Neural crest cell (in vitro differentiated cells): ENCODE measurements at places on chromosomes 4 and X.
A peak's percentile ranks its signal among the peaks of the same experiment; 100 is the strongest.

- DNase-seq, result no peak
Measured at GRCh38 chrX:118802857-118803256, 20.8 kb upstream of the ZCCHC12 start.

DNA sequence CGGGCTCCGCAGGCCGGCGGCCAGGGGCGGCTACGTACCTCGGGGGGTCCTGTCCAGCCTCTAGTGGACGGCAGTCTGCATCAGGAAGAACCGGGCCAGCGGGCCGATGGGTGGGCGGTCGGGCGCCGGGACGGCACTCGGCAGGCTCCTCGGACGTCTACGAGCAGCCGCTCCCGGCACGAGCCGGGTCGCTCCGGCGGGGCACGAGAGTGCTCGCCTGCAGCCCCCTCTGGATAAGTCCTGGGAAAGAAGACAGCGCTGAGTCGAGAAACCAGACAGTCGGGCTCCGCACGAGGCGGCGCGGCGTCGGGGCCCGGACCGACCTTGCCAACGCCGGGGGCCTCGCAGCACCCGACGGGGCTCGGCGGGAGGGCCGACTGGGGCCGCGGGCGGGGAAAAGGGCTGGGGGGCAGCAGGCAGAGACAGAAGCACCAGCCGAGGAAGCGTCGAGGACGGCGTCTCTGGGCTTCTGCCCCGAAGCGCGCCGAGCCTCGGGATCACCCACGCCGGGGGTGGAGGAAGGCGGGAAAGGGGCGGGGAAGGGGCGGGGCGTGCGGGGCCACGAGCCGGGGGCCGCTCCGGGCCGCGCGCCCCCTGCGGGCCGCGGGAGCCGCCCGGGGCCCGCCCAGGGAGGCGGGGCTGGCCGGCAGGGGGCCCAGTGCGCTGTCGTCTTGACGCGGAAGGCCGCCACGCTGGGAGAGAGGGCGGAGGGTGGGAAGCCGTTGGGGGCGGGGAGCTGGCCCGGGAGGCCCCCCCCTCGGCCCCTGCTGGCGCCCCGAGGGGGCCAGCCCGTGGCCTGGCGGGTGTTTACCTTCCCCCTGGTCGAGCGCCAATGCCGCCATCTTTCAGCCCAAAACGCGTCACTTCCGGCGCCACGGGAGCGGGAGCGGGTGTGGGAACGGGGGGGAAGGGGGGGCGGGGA, 1.9 kb downstream of the KLHL15 start:
- DNase-seq, result peak; percentile 84

DNA sequence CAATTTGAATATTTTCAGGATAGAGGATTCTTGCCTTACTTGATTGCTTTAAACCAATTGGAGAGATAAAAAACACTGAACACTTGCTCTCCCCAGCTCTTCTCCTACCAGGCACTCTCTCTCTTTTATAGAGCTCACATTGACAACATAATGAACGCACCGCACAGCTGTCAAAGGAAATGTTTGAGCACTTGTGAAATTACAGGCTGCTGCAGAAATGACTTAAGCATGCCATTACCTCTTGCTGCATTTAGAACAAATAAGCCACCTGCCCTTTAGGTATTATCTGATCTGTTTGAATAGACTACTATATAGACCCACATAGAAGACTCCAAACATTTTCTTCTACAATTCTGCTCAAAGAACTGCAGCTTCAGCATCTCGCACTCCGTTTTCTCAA, 227.7 kb downstream of the C4orf33 start:
- DNase-seq, result no peak

GRCh38 chr4:6200011-6200921, at the start of gene JAKMIP1:
TSS of gene JAKMIP1 (minus strand) at chr4:6200549. CDS start at chr4:6112850, 87,699 bp downstream.
- DNase-seq, result peak; percentile 96

DNA sequence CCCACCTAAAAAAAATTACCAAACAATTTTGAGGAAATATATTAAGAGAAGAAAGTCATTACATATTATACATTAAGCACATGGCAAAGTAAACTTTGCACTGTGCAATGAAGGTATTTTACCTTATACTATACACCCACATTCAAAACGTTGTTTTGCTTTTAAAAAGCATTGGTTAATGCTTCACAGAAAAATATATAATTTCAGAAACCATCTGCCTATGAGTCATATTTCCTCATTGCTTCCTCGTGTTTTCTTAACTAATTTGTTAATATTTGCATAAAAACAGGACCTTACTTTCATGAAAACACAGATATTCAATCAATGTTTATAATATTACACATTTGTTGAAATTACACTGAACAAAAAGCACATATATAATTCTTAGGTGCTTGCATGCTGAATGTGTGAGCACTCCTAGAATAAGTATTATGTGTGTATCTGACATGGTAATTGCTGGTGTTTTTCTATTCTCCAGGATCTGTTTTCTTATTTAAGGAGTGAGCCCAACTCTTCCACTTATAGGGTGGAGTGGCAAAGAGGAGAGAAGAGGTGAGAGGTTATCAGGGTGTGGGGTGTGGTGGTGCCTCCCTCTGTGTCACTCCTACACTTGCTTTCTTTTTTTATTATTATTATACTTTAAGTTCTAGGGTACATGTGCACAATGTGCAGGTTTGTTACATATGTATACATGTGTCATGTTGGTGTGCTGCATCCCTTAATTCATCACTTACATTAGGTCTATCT, 95.1 kb upstream of the IQCM start:
- DNase-seq, result no peak

DNA sequence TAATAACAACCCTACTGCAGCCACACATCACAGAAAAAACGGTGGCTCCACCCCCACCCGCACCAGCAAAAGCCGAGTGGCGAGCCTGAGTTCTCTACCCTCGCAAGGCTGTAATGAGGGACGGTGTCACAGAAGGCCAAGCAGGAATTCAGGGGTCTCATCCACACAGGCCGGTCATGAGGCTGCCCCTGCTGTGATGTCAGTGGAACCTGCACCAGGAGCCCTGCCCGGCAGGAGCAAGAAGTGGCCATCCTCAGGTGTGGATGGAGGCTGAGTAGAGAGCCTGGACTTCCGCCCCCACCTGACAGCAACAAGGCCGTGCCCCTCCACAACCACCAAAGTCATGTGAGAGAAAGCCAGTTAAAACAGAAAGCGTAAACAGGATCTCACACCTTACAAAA, 20.6 kb downstream of the LYAR start:
- DNase-seq, result no peak

DNA sequence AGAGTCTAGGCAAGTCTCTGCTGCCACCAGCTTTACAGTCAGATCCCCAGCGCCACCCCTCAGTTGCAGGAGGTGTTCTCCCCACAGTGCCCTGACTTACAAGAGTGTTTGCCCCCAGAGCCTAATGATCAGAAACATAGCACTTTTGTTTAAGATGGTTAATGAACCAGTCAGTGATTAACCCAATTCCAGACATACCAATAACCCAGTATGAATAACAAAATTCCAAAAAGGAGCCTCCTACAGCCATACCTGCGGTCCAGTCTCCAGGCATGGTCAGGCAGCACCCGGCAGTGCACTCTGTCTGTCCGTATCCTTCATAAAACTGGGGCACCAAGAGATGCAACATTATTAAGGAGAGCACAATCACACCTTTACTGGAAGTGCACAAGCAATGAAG, 30.7 kb upstream of the CENPU start:
- no peak for DNase-seq

DNA sequence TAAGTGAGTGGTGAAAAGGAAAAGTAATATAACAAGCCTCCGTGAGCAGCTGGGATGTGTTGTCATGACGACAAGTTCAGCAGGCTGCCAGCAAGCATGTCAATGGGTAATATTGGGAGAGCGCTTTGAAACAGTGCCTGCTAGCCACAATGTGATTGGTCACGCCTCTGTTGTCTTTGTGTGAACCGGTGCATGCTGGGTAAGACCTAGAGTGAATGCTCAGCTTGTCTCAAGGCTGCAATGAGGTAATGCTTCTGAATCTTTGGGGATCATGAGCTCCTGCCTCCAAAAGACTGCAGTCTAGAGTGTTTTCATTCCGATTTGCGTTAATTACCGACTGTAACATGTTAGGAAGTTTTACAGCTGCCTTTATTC, 54.9 kb downstream of the STOX2 start:
- DNase-seq, result peak; percentile 64

GRCh38 chrX:17459008-17459611, 84.1 kb downstream of the NHS start:
- no peak for DNase-seq

GRCh38 chrX:47191331-47191730, 2.3 kb upstream of the UBA1 start:
- DNase-seq, result peak; percentile 17

GRCh38 chr4:79788884-79789283, 284.1 kb downstream of the ANTXR2 start:
- no peak for DNase-seq
